Subcutaneous adipose tissue (tissue), 4 donors: ENCODE measurements at places on chromosomes 3 and 15. TPM values are rescaled to one million over a fixed set of nuclear protein-coding genes. Genes with fewer than 3 reads are reported as not detected.

LRTM1 gene
- total RNA-seq: not detected

SST gene
- not detected for total RNA-seq

GOLGA6L26 gene
- total RNA-seq: not detected

SSUH2 gene
- total RNA-seq: not detected

CHMP2B gene
- 32.4 TPM for total RNA-seq

PLA2G4E gene
- total RNA-seq: not detected

TERC gene
- 194 TPM for total RNA-seq

FSTL1 gene
- total RNA-seq: 595 TPM

MST1 gene
- total RNA-seq: 11.5 TPM

TMEM42 gene
- 6.8 TPM for total RNA-seq
